ENCODE measurements at places on chromosomes 5 and 9. TPM values are rescaled to one million over a fixed set of nuclear protein-coding genes. Genes with fewer than 3 reads are reported as not detected.

SLC36A2 gene
- polyA plus RNA-seq: not detected

LCNL1 gene
- polyA plus RNA-seq: not detected

CAMK4 gene
- polyA plus RNA-seq: 2.6 TPM

F2RL1 gene
- 0.04 TPM for polyA plus RNA-seq

NINJ1 gene
- 13.2 TPM for polyA plus RNA-seq

SURF6 gene
- polyA plus RNA-seq: 14.7 TPM

KIAA0825 gene
- polyA plus RNA-seq: 0.58 TPM

PKD2L2 gene
- polyA plus RNA-seq: 0.09 TPM

TAL2 gene
- polyA plus RNA-seq: 0.37 TPM

KCNMB1 gene
- 0.06 TPM for polyA plus RNA-seq

NR2F1 gene
- polyA plus RNA-seq: not detected

ADAMTSL2 gene
- not detected for polyA plus RNA-seq

OLFML2A gene
- polyA plus RNA-seq: 1.2 TPM

EGFL7 gene
- not detected for polyA plus RNA-seq

TJP2 gene
- polyA plus RNA-seq: 1.2 TPM

IFNB1 gene
- polyA plus RNA-seq: not detected

All from B cell (primary cell).